ENCODE measurements at places on chromosomes 16 and 17.

DNA sequence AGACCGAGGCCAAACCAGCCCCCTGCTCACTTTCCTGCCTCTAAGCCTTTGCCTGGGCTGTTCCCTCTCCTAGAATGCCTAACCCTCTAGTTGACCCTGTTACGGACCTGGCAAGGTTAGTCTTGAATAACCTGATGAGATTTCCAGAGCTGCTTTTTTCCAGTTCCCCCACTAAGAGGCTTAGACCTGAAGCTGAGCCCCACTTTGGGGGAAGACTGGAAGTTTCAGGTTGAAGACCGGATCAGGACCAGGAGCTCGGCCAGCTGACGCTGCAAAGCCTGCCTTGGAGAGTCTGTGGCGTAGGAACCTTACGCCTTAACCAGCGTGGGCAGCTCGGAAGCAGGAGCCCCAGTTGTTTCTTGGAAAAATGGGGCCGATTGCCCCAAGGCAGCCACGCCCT, 129.8 kb downstream of the OR1D5 start:
- DNase-seq, result no peak

GRCh38 chr17:73831699-73832098, 187.5 kb upstream of the SDK2 start:
- DNase-seq, result no peak

DNA sequence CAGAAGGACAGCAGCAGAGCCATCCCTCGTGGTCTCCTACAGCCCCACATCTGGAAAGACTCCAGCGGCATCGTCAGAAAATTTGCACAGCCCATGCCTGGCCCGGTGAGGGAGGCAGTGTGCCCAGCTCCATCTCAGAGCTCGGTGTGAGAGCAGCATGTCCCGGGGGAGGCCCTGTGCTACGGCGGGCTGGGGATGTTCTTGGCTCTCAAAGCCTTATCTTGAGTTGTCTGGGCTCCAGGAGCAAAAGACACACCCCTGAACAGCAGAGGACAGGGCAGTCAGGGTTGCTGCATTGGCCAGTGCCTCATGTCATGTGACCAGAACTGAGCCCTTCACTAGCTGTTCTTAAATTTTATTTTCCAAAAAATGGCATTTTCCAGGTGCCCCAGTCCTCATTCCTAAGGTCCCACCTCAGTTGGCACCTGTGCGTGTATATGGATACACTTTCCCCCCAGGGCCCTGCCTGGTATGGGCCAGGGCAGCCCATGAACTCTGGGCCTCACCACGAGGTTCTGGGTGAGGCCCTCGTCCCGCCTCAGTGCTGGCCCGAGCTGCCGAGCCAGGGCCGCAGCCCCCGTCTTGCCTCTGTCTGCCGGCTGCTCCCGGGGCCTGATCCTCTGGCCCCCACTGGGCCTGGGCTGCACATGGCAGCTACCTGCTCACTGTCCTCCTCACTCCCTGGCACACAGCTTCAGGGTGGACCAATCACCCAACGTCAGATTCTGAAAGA, 3.0 kb downstream of the NUDT16L1 start:
- DNase-seq, result no peak

DNA sequence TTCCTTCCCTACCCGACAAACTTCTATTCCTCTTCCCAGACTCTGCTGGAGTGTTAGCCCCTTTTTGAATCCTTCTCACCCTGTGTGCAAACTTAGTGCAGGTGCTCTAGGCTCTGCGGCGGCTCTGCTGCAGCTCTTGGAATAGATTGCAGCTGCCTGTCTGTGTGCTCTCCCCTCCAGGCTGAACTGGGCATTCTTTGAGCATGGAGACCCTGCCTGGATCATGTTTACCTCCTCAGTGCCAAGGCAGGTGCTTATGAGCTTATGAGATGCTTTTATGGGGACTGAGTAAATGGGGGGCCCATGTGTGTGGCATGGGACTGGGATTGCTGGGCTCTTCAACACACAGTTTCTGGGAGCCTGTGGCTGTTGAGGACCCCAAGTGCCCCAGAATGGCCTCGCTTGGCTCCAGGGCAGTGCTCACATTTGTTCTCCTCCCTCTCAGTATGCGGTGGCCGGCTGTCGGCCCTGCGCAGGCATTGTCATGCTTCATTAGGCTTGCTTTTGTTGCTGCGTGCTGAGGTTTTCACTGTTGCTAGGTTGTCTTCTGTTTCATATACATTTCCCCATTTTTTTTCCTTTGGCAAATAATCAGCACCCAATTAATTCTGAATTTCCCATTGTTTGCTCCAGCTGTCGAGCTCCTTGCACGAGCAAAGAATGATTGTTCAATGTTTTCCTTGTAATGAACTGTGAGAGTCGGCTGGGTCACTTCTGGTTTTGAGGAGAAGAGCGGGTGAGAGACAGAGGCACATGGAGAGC, 185.5 kb upstream of the NLRP1 start:
- no peak for DNase-seq

DNA sequence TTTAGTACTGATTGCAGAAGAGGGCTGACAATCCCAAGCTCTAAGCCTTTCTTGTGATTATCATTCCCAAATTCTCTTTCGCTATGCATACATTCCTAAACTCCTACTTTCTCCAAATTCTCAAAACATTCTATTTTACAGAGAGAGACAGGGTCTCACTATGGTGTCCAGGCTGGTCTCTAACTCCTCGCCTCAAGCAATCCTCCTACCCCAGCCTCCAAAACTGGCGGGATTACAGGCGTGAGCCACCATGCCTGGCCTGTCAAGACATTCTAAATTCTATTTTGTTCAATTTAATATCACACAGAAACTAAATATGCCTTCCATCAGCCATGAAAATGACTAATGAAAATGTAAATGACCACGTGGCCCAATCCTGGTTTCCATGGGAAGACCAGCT, 39.8 kb downstream of the ANKRD11 start:
- DNase-seq, result no peak

Measured in activated CD8-positive, alpha-beta memory T cell treated with anti-CD3 and anti-CD28 coated beads for 1 hour (primary cell).